ENCODE measurements at places on chromosomes 2 and 18.

DNA sequence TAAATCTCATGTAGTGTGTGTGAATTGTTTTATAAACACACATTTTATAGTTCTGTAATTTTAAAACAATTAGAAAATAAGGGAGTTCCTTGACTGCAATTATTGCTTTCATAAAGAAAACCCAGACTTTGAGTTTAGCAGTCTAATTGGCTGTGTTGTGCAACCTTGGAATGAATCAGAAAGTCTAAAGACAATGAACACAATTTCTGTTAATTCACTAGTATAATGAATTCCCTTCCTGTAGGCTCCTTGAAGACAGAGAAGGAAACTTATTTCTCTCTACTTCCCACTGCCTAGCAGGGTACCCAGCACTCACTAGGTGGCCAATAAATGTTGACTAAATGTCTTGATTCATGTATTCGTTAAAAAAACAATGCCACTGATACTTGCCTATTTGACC, 79.9 kb downstream of the ANTXR1 start:
- no peak for DNase-seq

DNA sequence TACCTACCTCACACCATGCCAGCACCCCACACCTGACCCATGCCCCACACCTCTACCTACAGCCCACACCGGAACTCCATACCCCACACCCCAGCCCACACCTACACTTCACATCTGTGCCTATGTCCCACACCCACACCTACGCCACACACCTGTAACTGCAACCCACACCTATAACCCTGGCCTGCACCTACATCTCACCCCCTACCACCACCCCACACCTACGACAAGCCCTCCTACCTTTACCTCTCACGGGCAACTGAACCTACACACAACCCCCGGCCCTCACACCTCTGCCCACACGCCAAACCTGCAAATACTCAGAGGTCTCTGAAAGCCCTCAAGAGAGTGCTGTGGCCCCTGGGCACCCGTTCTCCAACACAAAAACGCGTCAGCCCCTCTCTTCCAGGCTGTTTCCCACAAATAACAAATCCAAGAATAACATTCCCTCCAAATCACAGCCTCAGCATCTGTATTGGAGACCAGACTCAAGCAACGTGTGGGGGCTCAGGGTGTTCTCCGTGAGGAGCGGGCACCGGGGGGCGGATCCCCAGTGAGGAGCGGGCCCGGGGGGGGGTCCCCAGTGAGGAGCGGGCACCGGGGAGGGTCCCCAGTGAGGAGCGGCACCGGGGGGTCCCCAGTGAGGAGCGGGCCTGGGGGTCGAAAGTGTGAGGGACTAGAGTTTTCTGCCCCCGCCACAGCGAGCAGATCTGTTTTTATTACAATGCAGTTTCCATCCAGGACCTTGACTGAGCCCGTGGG, 33.4 kb downstream of the SLC66A2 start:
- DNase-seq, result no peak

DNA sequence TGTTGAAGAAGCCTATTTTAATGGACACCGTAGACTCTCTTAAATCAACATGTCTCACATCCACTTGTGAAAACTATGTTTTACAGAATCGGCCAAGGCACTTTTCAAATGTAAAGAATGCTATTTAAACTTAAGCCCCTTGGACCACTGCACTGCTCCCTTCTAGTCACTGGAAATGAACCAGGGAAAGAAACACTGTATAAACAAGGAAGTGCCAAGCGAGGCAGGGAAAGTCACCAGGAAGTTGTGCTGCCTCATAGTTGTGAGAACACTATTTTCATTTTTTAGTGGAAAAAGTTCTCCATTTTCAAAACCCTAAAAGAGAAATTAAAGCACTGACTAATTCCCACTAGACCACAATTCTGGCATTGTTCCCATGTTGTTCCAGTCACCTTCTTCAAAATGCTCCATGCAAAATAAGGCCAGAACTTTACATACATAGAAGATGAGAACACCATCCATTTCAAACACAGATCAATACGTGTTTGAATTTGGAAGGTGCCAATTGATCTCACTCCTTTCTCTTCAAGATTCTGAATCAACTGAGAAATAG, 13.5 kb downstream of the CCDC141 start:
- DNase-seq, result no peak

GRCh38 chr18:70390371-70391090, 101.7 kb downstream of the SOCS6 start:
- DNase-seq, result no peak

DNA sequence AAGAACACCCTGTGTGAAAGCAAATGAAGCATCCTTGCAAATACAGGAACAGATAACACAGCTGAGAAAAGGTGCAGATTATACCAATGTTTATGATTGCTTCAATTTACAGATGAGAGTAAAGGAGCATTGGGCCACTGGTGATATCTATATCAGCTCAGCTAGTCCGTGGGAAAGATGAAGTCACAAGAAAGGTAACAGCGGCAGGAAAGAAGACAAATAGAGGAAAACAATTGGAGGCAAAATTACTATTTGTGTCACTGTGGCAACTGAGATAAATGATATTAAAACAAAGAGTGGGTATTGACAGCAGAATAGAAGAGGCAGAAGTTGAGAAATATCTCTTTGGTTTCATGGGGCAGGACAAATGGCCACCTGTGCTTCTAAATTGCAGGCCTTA, 121.2 kb upstream of the CAVIN2 start:
- DNase-seq, result no peak

GRCh38 chr2:16255120-16255519, 314.8 kb downstream of the MYCN start:
- DNase-seq, result no peak

DNA sequence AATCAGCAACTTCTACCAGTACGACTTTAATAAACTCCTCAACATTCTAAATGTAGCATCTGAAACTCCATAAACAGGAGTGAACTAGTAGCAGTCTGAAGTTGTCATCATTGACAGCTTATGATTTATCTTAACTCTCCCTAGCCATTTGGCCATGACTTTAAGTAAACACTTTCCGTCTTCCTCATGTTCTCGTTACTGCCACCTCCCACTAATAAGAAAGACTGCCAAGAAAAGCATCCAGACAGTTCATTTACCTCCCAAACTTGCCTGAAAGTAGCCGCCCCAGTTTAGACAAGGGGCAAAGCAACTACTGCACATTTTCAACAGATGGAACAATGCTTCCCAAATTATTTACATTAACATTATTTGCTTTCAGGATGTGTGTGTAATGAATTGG, 287.5 kb downstream of the OSR1 start:
- no peak for DNase-seq

- DNase-seq, result no peak
These were observed 23.2 kb upstream of the TTN start for GRCh38 chr2:178830451-178830850.

DNA sequence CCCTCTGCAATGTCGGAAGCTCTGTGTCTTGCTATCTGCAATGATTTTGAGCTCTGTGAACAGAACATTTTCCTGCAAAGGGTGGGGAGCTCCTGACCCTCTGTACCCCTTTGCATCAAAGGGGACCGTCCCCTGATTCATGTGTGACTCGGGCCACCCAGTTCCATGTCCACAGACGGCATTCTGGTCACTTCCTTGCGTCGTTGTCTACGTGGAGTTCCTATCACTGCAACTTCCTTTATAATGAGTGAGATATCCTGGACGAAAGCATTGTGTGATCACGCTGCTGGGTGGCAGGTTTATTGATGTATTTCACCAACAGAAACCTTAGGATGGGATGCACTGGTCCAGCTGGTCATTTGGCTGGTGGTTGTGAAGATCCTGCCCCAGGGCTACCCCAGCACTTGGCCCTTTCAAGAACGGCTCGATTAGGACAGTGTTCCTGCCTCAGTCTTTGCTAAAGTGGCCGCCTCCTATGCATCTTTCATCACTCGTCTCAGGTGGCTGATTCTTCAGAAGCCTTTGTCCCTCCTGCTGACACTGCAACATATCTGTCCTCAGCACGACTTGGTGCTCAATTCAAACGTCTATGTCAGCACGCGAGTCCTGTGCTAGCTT, 202.7 kb downstream of the ACKR3 start:
- DNase-seq, result no peak

- no peak for DNase-seq
These were observed 150.2 kb upstream of the EPAS1 start for GRCh38 chr2:46146866-46147502.

- no peak for DNase-seq
These were observed 48.0 kb downstream of the CCDC138 start for GRCh38 chr2:108834620-108835019.

GRCh38 chr2:46723346-46723745, 192.3 kb downstream of the MCFD2 start:
- no peak for DNase-seq

DNA sequence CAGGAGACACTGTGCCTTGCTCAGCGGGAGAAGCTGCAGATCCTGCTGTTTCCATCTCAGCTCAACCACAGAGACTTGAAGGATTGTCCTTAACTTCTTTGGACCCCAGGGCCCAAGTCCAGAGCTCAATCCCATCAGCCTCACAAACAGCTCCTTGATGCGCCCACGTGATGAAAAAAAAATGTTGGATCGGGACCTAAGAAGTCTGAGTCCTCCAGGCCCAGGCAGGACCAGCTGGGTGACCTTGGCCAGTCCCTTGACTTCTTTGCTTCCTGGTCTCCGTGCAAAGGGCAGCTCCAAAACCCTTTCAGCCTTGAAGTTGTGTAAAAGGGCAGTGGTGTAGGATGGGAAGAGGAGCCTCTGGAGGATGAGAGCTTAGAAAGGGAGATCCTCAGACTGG, 175.5 kb downstream of the ZFP36L2 start:
- no peak for DNase-seq

All from stimulated activated CD8-positive, alpha-beta memory T cell treated with anti-CD3 and anti-CD28 coated beads, Interleukin-15, amount 100 ng/mL, for 24 hours (primary cell).